ENCODE measurements at places on chromosomes 7 and 10.

DNA sequence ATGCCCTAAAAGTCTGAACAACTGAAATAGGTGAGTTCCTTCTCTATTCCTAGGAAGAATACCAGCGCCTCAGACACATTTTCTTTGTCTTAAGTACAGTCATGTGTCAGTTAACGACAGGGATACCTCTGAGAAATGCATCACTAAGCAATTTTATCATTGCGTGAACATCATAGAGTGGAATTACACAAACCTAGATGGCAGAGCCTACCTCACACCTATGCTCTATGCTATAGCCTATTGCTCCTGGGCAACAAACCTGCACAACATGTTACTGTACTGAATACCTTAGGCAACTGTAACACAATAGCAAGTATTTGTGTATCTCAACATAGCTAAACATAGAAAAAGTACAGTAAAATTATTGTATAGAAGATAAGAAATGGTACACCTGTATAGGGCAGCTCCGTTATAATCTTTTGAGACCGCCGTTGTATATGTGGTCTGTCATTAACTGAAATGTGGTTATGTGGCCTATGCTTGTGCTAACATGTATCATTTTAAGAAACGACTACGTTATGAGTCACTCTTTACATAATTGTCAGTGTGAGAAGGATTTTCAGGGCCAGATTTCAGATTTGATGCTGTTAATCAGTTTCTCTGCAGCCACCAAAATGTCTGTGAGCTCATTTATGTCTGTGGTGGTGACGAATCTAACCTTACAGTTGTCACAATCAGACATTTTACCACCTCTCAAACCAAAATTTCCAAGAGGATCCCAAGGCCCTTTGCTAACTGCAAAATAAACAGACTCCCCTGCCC, 66.1 kb upstream of the STK17A start:
- DNase-seq = no peak
- H3K27me3 ChIP-seq = no peaks in the 10 kb centered on the region
- H3K36me3 ChIP-seq = no peaks in the 10 kb centered on the region
- H3K4me3 ChIP-seq = no peak overlapping the region
- H3K27ac ChIP-seq = no peak overlapping the region

DNA sequence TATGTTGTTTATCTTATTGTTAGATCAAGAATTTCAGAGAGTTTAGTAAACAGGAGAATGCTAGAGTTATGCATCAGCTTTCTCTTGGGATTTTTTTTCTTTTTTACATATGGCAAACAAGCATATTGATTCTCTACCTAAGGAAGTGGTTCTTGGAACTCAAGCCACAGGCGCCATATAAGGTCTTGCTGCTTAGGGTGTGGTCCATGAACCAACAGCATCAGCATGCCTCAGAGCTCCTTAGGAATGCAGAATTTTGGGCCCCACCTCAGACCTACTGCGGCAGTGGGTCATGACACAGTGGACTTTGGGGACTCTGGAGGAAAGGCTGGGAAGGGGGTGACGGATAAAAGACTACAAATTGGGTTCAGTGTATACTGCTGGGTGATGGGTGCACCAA, 230.8 kb downstream of the SKAP2 start:
- no peaks in the 10 kb centered on the region for H3K36me3 ChIP-seq
- H3K4me1 ChIP-seq = no peaks in the 10 kb centered on the region
- DNase-seq = no peak
- H3K4me3 ChIP-seq = no peak overlapping the region

DNA sequence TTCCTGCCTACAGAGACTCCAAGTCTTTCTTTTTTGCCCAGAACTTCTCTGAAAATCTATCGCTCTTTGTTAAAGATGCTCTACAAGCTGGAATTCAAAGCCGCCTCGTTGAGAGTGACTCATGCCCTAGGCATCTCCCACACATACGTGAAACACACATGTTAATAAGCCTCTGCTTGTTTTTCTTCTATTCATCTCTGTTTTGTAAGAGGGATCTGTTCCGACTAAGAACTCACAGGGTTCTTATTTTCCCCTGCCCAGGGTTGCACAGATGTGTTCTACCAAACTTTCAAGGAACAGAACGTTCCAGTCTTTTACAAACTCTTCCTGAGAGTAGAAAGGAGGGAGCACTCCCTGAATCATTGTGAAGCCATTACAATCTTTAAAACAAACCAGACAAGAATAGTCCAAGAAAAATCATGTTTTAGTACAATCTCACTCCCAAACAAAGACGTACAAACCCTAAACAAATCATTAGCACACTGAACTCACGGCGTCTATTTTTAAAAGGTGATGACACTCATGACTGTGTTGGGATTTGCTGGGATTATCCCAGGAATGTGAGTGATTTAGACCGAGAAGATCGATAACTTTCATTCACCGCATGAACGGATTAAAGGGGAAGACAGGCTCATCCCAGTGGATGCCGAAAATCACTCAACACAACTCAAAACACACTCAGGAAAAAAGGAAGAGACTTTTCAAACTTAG, 55.3 kb upstream of the INPP5A start:
- no peaks in the 10 kb centered on the region for H3K36me3 ChIP-seq
- no peaks in the 10 kb centered on the region for H3K27me3 ChIP-seq
- H3K4me1 ChIP-seq = peaks cover 10% of the 10 kb centered on the region
- no peak overlapping the region for H3K27ac ChIP-seq
- H3K4me3 ChIP-seq = no peak overlapping the region
- DNase-seq = no peak

DNA sequence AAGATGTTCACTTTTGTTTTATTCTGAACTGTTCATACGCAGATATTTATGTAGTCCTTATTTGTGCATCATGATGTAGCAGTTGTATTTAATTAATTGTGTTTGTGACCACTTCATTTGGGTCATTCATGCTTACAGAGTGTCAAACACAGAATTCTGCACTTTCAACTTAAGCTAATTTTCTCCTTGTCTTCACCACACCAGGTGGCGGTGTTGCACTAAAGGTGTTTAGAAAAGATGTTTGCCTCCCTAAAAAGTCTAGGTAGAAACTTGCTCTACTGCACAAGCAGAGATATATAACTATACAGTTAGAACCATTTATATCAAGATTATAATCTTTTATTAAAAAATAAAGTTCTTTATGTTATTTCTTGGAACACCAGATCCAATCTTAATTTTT, 1.3 kb upstream of the TAS2R38 start:
- H3K36me3 ChIP-seq = no peaks in the 10 kb centered on the region
- peaks cover 1% of the 10 kb centered on the region for H3K27me3 ChIP-seq
- no peaks in the 10 kb centered on the region for H3K4me1 ChIP-seq
- DNase-seq = no peak
- H3K4me3 ChIP-seq = no peak overlapping the region

DNA sequence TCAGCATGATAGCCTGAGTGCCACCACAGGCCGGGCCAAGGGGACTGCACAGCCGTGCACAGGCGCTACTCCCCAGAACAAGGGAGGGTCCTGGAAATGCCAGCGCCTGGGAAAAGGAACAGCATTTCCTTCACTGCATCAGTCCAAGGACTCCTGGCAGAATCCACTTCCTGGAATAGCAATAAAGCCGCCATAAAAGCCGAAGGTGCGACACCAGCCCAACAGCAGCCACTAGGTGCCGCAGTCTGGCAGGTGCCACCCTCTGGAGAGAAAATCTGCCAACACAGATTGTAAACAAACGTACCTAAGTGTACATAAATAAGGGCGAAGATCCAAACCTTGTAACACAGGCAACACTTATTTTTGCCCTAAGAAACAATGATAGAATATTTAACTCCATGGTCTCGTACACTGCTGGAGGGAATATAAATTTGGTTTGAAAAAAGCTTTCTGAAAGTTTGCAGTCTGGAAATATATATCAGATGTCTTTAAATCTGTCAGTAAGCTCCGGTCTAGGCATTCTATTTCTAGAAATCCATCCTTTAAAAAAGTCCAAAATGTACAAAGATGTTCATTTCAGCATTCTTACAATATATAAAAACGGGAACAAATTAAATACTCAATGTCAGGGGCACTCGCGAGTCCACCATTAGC, 22.2 kb downstream of the VOPP1 start:
- H3K36me3 ChIP-seq = peaks cover 7% of the 10 kb centered on the region
- H3K4me1 ChIP-seq = peaks cover 13% of the 10 kb centered on the region
- no peak overlapping the region for H3K4me3 ChIP-seq
- H3K27me3 ChIP-seq = no peaks in the 10 kb centered on the region

GRCh38 chr7:79091661-79092060, 361.8 kb downstream of the MAGI2 start:
- no peak for DNase-seq
- no peak overlapping the region for H3K4me3 ChIP-seq
- H3K4me1 ChIP-seq = no peaks in the 10 kb centered on the region
- H3K27ac ChIP-seq = no peak overlapping the region
- H3K27me3 ChIP-seq = no peaks in the 10 kb centered on the region

DNA sequence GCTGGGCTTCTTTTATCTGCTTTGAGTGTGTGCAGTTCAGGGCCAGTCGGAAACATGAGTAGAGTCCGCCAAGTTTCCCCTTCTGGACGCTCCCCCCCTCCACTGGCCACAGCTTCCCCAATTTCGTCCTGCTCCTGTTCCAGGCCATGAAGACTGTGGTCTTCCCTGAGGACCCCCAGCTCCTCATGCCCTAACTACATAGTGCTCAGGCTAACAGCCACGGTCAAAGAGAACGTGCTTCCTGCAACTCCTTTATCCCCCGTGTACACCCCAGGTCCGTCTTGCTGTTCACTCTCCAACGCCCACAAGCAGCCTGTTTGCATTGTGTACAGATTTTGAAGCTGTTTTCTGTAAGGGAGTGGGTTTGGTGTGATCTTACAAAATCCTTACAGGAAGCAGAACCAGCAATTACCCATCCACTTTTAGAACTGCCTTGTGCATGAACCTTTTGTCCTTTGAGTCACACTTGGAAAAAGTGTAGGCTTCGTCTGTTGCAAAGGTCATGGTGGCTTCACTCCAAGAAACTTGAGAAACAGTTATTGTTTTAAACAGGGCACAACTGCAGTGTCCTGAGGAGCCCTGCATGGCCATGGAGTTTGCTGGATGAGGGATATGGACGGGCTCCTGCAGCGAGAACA, 77.0 kb upstream of the FAM20C start:
- H3K36me3 ChIP-seq = no peaks in the 10 kb centered on the region
- no peak overlapping the region for H3K4me3 ChIP-seq
- H3K27me3 ChIP-seq = no peaks in the 10 kb centered on the region
- no peak overlapping the region for H3K27ac ChIP-seq
- H3K4me1 ChIP-seq = peaks cover 9% of the 10 kb centered on the region
- DNase-seq = no peak
